ENCODE measurements at places on chromosomes 7 and 10.

DNA sequence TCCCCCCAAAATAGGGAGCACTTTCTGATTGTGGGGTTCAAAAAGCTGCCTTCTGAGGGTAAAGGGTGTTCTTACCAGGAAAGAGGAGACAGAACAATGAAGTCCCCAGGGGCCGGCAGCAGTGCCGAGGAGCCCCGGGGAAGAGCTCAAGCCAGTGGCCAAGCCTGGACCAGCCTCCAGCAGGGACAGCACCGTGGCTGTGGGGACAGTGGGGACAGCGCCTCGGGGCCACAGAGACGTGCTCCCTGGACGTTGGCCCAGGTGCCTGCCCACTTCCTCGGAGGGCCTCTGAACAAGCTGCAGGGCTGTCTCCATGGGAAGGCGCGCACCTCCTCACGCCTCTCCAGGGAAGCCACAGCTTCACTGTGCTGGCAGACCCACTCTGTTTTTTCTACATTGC, 312.6 kb downstream of the PTPRN2 start:
- DNase-seq, result no peak

DNA sequence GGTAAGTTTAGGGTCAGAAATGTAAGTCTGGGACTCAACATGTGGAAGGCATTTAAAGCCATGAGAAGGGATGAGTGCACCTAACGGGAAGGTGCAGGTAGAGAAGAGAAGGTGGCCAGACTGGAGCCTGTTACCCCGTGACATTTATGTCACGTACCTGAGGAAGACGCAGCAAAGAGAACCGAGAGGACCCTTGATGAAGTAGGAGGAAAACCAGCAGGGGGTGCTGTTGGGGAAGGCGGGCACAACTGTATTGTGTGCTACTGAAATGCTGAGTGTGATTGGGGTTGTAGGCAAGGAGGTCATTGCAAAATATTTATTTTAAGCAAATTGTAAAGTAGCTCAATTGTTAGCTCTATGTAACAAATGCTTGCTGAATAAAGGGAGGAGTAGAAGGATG, 338.2 kb upstream of the PRKCQ start:
- DNase-seq, result no peak

- DNase-seq, result no peak
Measured at GRCh38 chr7:114264023-114264422, 150.6 kb upstream of the FOXP2 start.

DNA sequence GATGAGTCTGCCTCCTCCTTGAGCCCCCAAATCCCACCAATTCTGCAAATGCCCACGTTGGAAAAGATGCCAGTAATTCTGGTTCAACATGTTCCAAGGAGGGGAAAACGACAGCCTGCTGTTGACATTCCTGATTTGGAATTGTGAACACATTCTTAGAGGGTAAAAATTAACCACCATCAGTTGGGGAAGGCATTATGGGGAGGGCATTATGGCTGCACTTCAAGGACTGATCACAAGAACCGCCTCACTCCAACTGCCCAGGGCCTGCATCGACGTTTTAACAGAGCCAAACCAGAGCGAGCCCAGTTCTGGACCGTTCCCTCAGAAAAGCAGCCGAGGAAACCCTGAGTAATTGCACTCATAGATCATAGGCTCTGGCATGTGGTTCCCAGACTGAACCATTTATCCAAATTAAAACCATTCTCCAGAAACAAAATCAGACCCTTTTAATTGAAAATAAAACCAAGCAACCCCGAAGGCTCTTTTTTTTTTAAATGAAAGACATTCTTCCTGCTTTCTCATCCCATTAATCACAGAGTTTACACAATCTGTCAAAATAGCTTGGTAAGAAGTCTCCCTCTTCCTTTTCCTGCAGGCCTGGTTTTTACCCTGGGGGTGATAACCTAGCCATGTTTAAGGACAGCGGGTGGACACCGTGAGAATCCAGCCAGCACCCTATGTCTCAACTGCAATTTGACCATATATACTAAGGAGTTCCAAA, 8.0 kb downstream of the TNS3 start:
- no peak for DNase-seq

DNA sequence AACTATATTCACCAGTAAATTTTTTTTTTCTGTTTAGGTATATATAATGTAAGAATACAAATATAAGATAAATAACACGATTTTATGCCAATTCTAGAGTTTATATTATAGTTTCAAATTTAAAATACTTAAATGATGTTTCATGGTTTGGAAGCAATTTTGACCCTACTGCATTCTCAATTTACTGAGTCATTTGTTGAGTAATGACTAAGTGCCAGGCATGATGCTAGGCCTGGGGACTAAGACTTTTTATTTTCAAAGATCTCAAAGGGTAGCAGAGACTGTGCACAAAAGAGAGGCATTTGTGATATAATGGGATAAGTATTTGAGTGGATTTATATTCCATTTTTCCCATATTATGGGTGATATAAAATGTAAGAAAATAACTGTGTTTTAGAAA, 78.9 kb upstream of the SMIM30 start:
- no peak for DNase-seq

GRCh38 chr10:79312601-79313187, 34.6 kb upstream of the PPIF start:
- DNase-seq, result no peak

GRCh38 chr10:62085821-62086220, 182.8 kb downstream of the RTKN2 start:
- no peak for DNase-seq

DNA sequence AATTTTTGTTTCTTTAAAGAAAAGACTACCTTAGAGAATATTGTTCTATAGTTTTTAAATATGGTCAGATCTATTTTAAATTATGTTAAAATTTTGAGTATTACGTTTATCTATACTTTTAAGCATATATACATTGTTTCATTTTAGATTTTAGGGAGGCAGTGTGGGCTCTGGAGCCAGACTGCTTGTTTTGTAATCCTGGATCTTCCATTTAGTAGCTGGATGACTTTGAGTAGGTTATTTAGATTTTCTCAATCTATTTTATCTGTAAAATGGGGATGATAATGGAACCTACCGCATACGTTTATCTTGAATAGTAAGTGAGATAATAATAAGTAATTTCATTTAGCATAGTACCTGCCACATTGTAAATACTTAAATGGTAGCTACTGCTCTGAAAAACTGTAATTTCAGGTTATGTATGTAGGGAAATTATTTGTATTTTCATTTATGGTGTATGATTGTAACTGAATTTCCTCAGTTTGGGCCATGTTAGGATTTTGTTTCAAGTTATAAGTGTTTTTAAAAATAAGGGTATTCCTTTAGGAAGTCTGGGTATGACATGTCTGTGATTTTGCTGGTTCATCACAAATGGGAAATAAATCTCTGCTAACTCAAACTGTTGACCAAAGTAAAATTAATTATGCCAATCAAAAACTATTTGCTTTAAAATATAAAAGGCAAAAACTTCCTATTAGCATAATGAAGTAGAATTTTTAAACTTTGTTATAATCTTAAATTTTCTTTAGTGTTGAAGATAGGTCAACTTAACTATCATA, 6.5 kb downstream of the PTEN start:
- no peak for DNase-seq

GRCh38 chr10:124709861-124710260, 34.3 kb downstream of the FAM53B start:
- no peak for DNase-seq

- DNase-seq, result no peak
Measured at GRCh38 chr10:119878524-119878923, 5.9 kb upstream of the MCMBP start.

DNA sequence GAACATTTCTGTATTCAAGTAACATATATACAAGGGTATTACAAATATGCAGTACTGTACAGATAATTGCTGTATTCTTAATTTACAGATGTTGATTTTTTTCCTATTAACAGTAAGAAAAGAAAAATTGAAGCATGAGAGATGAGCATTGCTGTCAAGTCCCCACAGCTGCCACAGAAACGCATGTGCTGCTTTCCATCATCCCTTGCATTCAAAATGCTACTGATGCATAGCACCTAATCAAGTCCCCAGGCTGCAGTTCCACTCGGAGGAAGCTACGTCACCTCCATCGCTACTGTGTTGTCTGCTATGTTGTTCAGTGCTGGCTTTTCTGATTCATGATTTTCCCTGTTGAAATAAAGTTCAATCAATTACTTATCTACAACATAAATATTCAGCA, 78.2 kb downstream of the EPC1 start:
- DNase-seq, result no peak

GRCh38 chr10:119976421-119976820, 83.9 kb downstream of the SEC23IP start:
- no peak for DNase-seq

DNA sequence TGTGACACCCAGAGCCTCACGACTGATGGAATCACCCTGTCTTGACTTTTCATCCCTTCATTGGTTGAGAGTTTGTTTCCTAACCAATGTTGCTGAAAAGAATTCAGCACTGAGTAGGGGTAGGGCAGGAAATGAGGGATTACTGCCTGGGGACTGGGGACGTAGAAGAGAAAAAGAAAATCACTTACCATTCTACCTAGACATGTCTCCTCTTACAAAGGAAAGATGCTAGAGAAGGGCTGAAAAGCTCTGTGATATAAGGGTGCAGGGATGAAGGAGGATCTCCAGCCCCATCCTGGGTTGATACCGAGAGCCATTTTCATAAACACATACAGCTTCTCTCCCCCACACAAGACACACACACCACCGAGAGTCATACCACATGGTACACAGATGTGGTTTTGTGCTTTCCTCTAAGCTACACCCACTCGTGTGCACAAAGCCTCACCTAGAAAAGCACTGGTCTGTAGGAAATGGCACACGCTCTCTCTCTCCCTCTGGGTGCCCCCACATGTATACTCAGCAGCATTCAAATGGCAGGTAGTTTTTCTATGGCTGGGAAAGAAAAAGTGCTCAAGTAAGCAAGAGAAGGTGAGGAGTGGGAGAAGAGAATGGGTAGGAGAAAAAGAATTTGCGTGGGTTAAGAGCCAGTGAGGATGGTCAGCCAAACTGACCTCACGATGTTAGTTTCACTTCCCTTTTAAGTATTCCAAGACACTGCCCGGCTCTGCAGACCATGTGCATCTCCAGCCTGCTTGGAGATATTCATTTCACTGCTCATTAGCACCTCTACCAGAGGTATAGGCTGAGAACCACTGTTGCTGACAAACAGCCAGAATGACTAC, 85.8 kb downstream of the CALD1 start:
- no peak for DNase-seq

DNA sequence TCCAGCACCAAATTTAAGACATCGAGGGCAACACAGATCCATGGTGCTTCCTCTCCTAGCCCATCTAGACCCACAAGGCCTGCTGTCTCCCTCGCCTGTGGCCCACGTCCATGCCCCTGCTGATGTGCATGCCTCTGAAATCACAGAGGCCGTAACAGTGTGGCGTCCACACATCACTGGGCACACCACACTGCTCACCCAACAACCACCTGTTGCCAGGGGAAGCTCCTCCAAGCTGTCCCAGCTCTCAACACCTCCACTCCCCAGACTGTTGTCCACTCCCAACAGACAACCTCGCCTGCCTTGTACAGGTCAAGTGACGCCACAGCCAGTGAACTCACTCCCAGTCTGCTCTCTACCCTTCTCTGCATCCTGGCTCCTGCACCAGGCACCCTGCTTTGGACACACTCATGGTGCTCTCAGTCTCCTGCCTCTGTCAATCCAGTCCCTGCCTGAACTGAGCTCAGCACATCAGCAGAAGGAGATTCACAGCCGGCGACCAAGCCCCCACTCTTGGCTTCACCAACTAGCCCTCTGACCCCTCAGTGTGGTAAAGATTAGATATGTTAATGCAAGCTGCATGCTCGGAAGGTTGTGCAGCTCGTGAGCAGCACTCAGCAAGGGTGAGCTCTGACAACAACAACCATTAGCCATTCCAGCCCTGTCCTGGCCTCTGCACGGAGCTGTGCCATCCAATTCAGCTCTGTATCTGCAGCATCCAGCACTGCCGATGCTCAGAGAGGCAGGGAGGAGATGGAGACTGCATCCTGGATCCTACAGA, 197.0 kb downstream of the TNS3 start:
- no peak for DNase-seq

- no peak for DNase-seq
Measured at GRCh38 chr10:35413985-35414861, 77.9 kb downstream of the CCNY start.

DNA sequence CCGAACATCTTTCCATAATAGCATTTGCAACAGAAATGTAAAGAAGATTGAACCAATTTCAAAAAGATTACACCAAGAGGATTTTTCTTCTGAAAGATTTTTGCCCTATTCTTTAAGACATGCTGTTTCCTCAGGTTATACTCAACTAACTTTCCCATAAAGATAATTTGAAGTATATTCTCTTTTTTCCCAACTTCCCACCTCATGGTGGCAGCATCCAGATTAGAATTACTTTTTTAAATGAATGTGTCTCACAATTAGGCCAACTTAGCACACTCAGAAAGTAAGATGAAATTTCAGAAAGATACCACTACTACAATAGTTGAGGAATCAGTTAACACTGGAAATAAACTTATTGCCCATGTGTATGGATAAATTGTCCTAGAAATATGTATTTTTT, 178.2 kb upstream of the CSTF2T start:
- no peak for DNase-seq

- DNase-seq, result no peak
Measured at GRCh38 chr7:97845622-97846203, 26.5 kb downstream of the ASNS start.

- no peak for DNase-seq
Measured at GRCh38 chr10:101244321-101245050, 15.2 kb upstream of the LBX1 start.

GRCh38 chr7:8065356-8065813, 96.8 kb downstream of the GLCCI1 start:
- DNase-seq, result no peak

- no peak for DNase-seq
Measured at GRCh38 chr10:22133749-22134624, 83.8 kb downstream of the EBLN1 start.
